ENCODE measurements at places on chromosomes 5 and 9.

DNA sequence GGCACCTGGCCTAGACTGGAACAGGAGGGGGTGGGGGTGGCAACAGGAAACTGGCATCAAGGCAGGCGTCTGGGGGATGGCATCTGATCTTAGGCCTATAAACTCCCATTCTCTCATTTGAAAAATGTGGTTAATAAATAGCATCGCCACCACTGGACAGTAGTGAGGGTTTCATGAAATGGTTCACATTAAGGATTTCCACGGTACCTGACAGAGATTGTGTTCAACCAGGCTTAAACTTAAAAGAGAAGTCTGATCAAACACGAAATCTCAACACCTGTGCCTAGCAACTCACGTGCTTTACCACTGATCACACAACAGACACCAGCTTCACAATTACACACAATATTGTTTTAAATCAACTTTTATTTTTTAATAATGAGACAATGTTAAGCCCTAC lies 3.0 kb downstream of the DENND1A start:
- no peak for DNase-seq

DNA sequence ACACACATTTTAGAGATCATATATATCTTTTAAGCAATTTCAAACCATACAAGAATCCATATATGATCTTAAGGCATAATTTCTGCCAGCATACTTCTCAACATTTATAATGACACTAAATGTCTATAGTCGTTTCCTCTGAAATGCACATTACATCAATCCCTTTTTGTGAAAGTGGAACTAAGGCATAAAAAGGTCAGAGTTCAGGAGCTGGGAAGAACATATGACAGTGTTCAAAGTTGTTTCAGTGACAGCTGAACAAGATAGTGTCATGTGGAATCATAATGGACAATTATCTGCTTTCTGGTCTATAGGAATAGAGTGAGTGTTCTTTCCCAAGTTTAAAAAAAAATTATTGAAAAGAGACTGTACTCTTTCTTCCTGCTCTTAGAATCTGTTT lies 2.4 kb upstream of the MOB3B start:
- no peak for DNase-seq

DNA sequence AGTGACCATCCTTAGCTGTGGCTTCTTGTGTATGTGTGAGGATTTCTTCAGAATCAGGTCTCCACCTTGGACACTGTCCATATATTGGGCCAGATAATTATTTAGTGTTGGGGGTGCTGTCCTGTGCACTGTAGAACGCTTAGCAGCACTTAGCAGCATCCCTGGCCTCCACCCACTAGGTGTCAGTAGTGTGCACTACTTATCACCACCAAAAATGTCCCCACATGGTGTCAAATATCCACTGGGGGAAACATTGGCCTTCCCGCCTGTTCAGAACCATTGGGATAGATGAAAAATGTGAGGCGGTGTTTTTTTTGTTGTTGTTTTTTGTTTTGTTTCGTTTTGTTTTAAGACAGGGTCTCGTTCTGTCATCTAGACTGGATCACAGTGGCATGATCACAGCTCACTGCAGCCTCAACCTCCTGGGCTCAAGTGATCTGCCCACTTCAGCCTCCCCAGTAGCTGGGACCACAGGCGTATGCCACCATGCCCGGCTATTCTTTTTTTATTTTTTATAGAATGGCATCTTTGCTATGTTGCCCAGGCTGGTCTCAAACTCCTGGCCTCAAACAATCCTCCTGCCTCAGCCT lies 67.7 kb downstream of the TENT4A start:
- DNase-seq, result no peak

- DNase-seq, result no peak
These were observed 11.8 kb downstream of the BRD3 start for GRCh38 chr9:134055981-134056461.

DNA sequence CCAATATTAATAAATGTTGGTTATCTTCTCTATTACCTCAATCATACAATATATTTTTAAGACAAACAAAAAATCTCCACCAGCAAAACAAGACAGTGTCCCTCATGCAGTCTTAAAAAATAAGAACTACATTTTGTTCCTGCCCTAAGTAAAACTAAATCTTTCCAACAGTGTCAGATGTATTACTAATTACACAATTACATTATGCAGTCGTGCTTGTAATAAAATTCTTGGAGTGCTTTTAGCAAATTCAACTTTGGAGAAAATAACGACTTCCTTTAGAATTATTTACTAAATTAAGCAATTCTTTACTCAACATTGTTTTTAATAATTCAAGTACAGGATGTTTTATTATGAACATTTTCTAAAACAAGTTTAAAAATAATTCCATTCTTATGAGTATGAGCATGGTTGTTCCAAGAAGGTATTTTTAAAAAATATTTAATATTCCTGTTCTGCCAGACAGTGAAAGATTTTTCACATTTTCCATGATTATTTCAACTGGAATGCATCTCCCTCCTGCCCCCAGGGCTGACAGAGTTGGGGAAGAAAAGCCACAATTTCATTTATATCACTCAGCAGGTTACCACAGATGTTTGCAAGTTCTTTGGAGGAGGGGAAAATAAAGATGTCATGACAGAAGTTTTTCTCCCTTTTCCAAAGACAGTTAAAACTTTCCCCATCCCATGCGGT lies 137.9 kb downstream of the FAM114A2 start:
- DNase-seq, result no peak

GRCh38 chr5:145210020-145210419 lies 625.1 kb downstream of the PRELID2 start:
- no peak for DNase-seq

GRCh38 chr9:16262477-16263261 lies 607.8 kb downstream of the BNC2 start:
- no peak for DNase-seq

DNA sequence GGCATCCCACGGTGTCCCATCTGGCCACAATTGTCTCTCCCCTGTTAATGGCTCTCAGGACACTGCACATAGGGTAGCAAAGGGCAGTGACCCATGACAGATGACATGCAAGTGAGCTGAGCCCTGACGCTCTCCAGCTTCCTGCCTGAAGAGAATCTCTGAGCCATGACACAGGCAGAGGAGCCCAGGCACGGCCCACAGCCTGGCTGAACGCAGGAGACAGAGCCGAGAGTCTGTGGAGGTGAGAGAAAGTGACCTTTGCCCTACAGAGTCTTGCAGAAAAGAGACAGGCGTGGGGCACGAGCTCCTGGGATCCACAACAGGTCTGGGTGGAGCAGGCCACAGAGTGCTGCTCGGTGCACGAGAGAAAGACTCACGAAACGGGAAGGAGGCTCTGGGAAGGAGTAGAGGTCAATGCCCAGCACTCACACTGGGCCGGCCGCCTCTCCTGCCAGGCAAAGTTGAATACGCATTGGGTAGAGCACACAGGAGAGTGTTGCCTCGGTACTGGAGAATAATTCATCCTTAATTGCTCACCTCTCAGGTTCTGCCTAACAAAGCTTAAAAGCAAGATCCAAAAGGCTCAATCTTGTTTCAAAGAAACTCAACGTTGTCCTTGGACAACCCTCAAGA lies 90.3 kb downstream of the MRPL36 start:
- DNase-seq, result no peak

- DNase-seq, result no peak
These were observed at the start of gene RNF180 for GRCh38 chr5:64165500-64166200. Gene RNF180, plus strand, starts transcription at chr5:64165843. Its CDS starts 34,965 bp downstream, at chr5:64200808.

Data from stimulated activated CD4-positive, alpha-beta T cell treated with anti-CD3 and anti-CD28 coated beads, Interleukin-15, amount 100 ng/mL, for 1 hour (primary cell).